ENCODE measurements at places on chromosomes 2 and 18. TPM values are rescaled to one million over a fixed set of nuclear protein-coding genes. Genes with fewer than 3 reads are reported as not detected.

The PROKR1 gene
- not detected for total RNA-seq

The EVA1A gene
- 1.0 TPM for total RNA-seq

DNA sequence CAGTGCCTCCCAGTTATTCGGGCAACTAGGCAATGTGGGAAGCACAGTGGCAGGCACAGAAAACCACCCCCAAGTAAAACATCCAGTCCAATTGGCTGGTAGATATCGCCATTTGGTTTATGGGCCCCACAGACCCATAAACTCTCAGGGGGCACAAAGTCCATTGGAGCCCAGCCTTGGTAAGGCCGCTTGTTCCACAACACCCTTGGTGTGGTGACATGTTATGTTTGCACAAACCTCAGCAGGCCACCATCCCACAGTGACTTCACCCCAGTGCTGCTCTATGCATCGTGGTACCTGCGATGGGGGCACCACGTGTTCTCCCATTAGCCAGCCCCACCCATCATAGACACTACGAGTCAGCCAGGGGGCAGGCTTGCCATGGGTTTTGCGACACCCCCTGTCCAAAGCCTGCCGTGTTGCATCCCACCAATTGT is 18.5 kb downstream of the PHOSPHO2 start:
- H3K4me1 ChIP-seq, result no peaks in the 10 kb centered on the region
- no peak overlapping the region for H3K4me3 ChIP-seq
- no peak for DNase-seq

DNA sequence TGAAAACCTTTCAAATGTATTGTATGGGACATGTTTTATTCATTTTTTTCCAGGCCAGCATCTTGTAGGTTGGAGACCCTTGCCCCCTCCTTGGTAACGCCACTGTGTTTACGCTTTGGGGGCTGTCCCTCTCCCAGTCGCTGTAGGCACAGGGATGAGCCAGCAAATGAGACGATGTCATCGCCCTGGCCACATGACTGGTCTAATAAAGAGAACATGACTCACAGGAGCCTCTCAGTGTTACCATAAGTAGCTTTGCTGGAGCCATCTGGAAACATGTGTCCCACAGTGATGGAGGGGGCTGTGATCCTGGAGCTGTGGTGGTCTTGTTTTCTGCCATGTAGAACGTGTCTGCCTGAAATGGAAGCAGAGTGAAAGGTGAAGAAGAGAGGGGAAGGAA is 78.9 kb downstream of the CD8B2 start:
- H3K4me1 ChIP-seq, result no peaks in the 10 kb centered on the region
- H3K27ac ChIP-seq, result no peak overlapping the region
- H3K27me3 ChIP-seq, result no peaks in the 10 kb centered on the region

GRCh38 chr2:217153510-217153909 is 293.6 kb upstream of the TNP1 start:
- H3K4me3 ChIP-seq, result no peak overlapping the region
- no peaks in the 10 kb centered on the region for H3K27me3 ChIP-seq
- DNase-seq, result no peak
- no peaks in the 10 kb centered on the region for H3K4me1 ChIP-seq

The TM4SF20 gene
- not detected for total RNA-seq
